ENCODE measurements at places on chromosomes 6 and 20.

GRCh38 chr6:125853756-125854155 is 63.0 kb downstream of the NCOA7 start:
- DNase-seq: no peak

DNA sequence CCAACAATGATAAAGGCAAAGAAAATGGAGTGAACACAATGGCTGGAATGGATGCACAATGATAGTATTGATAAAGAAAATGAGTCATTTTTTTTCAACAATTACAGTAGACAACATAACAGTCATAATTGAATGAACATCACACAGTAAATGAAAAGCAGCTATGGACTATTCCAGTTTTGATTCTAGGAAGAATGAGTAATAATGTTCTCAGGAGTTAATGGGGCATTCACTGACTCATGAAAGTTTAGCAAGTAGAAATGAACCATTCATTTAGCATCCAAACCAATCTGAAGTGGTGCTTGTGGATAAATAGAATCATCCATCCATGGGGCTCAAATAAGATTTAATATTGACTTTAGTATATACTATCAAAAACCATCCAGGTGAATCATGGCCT is 1029.5 kb upstream of the GJE1 start:
- DNase-seq: no peak

GRCh38 chr20:1896484-1897258 is 1.5 kb downstream of the SIRPA start:
- no peak for DNase-seq

DNA sequence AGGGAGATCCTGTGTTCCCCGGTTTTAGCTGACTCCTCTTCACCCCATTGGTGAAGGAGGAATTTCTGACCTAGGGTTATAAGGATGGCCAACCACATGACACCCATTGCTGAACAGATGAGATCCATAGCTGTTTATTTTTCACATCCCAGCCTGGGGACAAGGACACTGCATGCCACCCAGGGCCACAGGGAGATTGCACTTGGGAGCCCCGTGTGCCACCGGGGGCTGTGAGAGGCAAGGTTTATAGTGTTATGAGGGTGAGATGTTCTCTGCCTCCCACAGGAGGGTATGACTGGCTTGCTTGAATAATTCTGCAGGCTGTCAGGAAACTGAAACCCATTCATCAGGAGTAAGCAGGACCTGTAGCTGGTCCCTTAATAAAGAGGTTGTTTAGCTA is 14.7 kb upstream of the SLPI start:
- no peak for DNase-seq

DNA sequence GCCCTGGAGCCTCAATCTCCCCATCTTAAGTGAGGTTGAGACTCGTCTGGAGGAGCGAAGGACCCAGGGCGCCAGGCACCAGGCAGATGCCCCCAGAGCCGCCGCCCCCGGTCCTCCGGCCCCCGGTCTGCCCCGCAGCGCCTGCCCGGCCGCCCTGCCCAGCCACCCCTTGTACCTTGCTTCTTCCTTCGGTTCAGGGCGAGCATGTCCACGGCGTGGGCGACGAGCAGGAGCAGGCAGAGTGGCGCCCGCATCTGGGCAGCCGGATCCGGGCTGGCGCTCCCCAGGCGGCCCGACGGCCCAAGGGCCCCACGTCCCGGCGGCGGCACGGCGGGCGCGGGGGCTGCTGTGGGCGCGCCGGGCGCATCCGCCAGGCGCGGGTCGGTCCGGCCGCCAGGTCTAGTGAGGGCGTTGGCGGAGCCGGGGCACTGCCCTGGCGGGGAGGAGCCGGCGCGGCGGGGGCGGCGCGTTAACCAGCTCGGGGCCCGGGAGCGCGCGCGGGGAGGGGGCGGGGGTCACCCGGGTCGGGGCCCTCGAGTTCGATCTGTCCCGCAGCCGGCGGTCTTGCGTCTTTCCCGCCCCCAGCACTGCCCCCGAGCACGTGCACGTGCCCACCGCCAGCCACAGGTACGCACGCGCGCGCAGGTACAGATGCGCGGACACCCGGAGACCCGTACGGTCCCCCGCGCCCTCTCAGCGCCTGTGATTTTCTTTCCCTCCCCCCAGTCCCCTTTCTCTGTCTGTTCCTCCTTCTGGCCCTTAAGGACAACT is at the start of gene RSPO4:
RSPO4 (minus strand) TSS at position 401 of the 771 bp plus-strand sequence; CDS start at position 254, 147 bp downstream.
- no peak for DNase-seq

DNA sequence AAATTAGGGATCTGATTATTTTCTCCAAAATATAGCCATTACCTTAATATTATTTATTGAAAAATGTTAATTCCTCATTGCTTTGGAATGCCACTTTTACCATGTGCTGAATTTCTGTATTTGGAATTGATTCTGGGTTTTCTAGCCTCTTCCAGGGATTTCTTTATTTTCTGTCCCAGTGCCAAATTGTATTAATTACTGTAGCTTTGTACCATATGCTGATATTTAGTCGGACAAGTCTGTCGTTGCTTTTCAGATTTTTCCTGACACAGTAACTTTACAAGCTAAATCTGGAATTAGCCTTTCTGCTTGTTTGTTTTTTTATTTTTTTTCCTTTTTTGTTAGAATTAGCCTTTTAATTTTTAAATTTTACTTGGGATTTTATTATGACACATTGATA is 10.9 kb upstream of the TMEM14B start:
- DNase-seq: no peak

DNA sequence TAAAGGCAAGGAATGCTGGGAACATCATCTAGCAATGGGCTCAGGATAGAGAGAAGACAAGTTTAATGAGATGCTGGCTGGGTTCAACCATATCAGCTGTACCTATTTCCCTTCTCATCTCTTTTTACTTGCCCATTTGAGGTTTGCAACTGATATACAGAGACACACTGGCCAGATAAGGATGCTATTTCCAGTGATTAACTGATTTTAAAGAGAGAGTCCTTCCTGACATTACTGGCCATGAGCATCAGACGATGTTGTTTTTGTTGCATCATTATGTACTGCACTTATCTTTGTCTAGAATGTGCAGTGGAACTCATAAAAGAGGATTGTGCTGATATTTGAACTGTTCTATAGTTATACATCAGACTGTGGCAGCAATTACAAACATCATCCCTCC is 252.7 kb downstream of the BTBD3 start:
- no peak for DNase-seq
